ENCODE measurements at places on chromosomes 11 and 22.

GRCh38 chr11:128405714-128406662, 181.4 kb downstream of the ETS1 start:
- DNase-seq, result no peak

DNA sequence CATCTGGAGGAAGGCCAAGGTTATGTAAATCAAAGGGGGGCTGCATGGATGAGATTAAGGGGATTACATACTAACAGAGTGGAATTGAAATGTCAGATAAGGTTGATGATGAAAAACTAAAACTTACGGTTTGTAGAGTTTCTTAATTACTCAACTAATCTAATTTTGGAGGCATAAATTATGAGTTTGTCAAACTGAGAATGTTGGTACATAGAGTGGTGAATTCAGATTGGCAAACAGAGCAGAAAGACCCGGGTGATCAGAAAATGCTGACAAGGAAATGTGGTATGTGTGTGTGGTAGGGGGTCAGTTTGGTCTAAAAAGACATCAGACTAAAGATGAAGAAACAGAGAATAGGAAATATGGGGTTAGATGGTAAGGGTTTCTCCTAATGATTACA, 11.0 kb downstream of the MS4A6E start:
- DNase-seq, result no peak

DNA sequence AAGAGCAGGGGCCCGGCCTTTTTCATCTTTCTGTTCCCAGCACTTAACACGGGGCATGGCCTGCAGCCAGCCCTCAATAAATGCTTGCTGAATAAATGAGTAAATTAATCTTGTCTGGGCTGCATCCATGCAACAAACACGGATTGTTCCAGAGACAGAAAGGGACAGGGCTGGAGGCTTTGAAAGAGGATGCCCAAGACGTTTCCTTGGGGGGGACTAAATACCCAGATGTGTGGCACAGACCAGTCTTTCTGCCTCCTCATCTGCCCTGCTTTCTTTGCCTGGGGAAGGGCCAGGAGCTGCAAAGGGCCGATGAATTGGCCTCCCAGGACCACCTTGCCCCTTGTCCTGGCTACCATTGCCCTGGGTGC, 40.4 kb downstream of the SHISAL1 start:
- DNase-seq, result no peak

GRCh38 chr11:70650075-70650909, 252.0 kb downstream of the CTTN start:
- peak; percentile 73 for DNase-seq

- no peak for DNase-seq
These were observed 6.0 kb upstream of the PLA2G6 start for GRCh38 chr22:38187413-38188212.

GRCh38 chr11:133137270-133137669, 395.0 kb downstream of the OPCML start:
- no peak for DNase-seq

GRCh38 chr22:50621356-50621880, 6.5 kb downstream of the ARSA start:
- DNase-seq, result no peak

DNA sequence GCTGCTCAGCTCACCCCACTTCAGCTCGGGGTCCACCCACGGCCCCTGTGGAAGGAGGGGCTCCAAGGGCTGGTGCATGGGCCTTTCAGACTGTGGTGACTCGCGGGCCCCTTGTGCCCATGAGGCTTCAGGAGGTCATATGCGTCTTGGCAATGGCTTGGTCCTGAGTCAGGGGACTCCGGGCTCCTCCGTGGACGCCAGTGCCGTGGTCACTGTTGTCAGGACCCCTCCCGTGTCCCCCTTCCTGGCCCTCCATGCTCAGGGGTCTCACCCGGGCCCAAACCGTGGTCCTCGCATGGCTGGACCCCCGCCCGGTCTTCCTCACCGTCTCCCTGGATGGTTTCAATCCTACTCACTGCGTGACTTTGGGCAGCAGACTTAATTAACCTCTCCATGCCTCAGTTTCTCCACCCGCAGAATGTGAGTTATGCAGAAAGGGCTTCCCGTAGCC, 436.4 kb downstream of the TBC1D22A start:
- no peak for DNase-seq

DNA sequence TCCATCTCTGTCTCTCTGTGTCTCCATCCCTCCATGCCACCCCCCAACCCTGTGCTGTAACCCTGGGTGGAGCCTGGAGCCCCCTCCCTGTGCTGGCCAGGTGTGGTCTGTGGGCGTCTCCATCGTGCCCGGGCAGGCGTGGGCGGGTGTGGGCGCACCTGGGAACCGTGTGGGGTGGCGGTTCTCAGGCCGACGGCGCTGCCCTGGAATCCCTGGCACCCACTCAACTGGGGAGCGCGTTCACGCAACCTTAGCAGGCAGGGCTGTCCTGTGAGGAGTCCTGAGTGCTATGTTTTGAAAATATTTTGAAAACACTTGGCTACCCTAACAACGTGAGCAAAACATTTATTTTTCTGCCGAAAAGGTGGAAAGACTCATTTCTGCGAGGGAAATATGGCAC, 4.7 kb downstream of the TNNT3 start:
- DNase-seq, result no peak

DNA sequence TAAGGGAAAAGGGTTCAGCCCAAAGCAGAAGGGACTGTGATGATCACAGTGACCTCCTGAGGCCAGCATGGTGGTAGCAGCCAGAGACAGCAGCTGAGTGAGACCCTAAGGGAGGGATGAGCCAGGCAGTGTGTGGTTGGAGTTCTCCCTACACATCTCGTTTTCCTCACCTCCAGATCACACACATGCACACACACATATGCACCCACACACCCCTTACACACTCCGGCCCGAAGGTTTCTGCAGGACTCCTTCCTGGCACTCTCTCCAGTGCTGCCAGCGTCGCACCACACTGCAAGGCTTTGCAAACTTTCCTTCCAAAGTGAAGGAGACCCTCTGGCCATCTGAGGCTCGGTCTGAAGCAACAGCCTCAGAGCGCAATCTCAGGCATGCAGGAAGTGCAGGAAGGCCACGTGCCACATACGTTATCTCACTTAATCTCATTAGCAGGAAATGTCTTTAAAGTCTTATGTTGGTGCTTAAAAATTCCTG, 26.9 kb upstream of the TP53I11 start:
- no peak for DNase-seq

GRCh38 chr11:117842131-117842941, 17.8 kb upstream of the FXYD2 start:
- no peak for DNase-seq

GRCh38 chr11:96736601-96737000, 346.8 kb downstream of the JRKL start:
- no peak for DNase-seq

- no peak for DNase-seq
These were observed 5.9 kb upstream of the B3GAT3 start for GRCh38 chr11:62627713-62628112.

DNA sequence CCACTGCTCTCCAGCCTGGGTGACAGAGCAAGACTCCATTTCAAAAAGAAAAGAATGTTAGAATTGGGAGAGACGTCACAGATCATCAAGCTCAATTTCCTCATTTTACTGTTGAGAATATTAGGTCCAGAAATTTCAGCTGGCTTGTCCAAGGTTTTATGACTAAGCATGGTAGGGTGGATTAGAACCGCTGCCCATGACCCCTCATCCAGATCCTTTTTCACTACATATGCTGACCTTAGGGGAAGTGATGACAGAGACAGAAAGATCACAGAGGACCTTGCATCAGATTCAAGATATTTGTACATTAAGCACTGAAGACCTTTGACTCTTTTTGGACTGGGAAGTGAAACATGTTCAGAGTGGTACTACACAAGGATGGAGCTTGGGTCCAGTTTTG, 134.5 kb downstream of the ADAMTS15 start:
- DNase-seq, result no peak

DNA sequence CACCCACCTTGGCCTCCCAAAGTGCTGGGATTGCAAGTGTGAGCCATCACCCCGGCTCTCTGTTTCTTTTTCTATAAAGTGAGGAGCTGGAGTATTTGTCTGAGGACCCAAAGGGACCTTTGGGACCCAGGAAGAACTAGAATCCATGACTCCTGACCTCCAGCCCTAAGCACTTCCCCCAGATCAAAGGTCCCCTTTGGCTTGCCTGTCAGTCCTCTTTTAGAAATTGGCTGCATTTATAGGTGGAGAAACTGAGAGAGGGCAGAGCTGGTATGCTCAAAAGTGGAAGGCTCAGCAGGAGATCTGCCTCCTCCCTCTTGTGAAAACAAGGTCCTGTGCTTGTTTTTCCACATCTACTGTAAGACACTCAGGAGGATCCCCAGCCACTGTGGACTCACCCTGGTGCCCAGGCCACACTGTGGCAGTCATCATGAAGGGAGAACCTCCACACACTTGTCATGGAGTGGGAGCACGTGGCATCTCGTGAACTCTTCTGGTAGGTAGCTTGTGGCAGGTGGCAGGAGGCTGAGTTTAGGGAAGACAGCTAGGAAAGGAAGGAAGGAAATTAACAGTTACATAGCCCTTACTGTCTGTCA, 12.4 kb upstream of the PLEKHA7 start:
- DNase-seq, result no peak

DNA sequence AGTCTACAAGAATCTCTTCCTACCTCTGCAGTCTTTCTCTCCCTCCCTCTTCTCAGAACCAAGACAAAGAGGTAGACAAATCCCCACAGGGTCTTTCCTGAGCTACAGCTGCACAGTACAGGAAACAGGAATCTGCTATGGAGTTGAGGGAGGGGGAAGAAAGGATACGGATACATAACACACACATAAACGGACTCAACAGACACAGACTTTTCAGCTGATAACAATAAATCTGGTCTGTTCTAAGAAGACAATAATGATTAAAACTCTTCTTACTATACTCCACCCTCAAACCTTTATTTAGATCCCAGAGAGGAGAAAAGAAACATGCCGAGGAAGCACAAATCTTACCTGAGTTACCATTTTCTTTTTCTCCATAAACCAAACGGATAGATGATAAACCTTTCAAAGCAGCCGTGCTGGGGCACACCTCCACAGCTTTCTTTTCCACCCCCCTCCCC, 122.2 kb downstream of the APOL5 start:
- DNase-seq, result no peak

- no peak for DNase-seq
These were observed 49.7 kb upstream of the FGF3 start for GRCh38 chr11:69868871-69869270.

- no peak for DNase-seq
These were observed 4.5 kb upstream of the CYB5R2 start for GRCh38 chr11:7677796-7678201.

DNA sequence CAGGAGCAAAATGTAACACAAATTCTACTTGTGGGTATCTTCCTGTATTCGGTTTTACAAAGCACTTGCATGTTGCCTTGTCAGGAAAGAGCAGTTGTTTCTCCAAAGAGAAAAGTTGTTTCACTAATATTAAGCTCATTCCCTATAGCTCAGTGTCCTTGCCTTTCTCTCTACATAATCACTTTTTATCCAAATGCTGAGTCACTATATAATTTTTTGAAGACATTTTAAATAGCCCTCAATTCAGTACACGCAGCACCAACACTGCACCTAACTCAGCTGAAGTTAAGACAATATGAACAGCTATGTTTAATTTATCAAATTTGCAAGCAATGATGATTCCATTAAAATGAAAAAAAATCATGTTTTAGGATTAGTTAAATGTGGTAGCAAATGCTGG, 14.5 kb upstream of the MRTFA start:
- DNase-seq, result no peak

GRCh38 chr11:31645747-31646146, 136.2 kb downstream of the ELP4 start:
- DNase-seq, result no peak

- DNase-seq, result no peak
These were observed 36.2 kb downstream of the CCDC73 start for GRCh38 chr11:32758291-32758690.

GRCh38 chr11:30568931-30569330, 17.2 kb downstream of the MPPED2 start:
- DNase-seq, result no peak

- no peak for DNase-seq
These were observed 1034.3 kb downstream of the LRRC4C start for GRCh38 chr11:40425168-40425567.

DNA sequence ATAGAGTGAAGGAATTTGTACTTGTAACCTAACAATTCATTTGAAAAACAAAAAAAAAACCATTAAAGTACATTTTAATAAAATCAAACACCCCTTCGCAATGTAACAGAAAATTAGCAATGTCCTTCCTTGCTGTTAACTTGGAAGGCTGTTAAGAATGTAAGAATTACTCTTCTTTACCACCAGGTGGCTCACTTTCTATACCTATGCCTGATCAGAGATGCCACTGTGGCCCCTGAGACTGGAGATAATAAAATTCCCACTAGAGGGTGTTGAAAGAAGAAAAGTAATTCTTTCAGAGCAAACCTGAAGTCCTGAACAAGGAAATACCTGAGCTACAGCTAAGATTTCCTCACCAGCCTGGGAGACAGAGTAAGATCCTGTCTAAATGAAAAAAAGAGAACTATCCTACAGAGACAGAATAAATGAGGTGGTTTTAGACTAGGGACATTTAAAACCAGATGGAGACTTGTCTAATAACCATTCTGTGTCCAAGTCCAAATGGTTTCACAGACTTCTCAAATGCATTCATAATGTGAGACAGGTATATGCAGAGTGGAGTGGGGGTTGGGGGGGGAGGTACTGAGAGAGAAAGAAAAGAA, 1089.3 kb downstream of the FAM181B start:
- DNase-seq, result no peak

GRCh38 chr22:35663371-35663770, 15.1 kb downstream of the APOL6 start:
- DNase-seq, result no peak

DNA sequence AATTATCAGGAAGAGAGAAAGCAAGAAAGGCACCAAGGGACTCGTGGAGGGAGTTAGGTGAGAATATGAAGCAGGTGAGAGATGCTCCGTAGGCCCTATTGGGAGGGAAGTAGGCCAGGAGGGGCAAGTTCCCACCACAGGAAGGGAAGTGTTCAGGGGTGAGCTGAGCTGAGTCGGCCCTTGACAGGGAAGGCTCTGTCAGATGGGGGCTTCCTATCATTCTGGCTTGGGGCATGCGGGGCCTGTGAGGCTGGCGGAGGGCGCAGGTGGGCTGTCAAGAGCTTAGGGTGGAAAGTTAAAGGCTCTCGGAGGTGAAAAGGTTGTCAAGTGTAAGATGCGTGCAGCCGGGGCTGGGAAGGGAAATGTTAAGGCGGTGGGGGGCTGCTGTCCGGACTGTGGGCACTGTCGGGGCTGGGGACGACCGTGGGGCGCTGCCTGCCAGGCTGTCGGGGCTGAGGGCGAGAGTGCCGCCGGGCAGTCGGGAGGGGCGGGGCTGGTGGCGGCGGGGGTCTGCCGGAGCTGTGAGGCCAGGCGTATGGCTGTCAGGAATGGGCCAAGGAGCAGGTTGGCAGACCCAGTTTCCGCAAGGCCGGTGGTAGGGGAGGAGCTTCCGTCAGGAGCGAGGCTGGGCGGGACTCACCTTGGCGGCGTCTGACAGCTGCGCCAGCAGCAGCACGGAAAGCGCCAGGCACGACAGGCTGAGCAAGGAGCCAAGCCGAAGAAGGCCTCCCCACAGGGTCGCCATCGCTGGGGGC, 496 bp downstream of the TMEM9B start:
- DNase-seq, result peak; percentile 70
